Heart left ventricle (tissue), 16 donors: ENCODE measurements at places on chromosomes 7 and 10.

- DNase-seq = no peak
Observed at GRCh38 chr7:20190560-20191390, 26.4 kb downstream of the MACC1 start.

DNA sequence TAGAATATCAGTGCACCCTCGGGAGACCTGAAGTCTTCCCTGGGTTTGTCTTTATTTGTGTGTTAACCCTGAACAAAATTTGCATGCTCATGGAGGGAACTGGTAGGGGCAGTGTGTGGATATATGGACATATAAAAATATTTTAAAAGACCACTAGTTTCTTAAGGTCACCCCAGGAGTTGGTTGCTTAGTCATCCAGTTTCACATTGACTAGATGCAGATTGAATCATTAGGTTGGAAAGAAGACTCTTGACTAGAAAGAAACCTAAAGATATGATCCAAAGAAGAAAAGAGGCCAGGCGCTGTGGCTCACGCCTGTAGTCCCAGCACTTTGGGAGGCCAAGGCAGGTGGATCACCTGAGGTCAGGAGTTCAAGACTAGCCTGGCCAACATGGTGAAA lies 137.1 kb downstream of the KAT6B start:
- DNase-seq = no peak

GRCh38 chr10:59362144-59362958 lies at the start of gene FAM13C:
Gene FAM13C, minus strand, starts transcription at chr10:59362549. Its CDS starts 89 bp downstream, at chr10:59362460.
- peak; percentile 83 for DNase-seq

DNA sequence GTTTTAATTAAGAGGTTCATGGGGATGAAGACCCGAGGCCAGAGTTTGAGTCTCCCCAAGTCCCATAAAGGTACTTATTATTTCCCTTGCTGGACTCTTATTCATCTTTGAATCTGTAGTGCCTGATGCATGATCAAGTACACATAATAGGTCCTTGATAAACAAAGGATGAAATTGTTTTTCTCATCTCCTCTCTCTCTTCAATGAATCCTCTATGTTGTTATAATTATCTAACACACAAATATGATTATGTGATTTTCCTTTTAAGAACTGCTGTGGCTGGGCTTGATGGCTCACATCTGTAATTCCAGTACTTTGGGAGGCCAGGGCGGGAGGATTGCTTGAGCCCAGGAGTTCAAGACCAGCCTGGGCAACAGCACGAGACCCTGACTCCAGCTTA lies 117.7 kb downstream of the BAMBI start:
- DNase-seq = no peak

DNA sequence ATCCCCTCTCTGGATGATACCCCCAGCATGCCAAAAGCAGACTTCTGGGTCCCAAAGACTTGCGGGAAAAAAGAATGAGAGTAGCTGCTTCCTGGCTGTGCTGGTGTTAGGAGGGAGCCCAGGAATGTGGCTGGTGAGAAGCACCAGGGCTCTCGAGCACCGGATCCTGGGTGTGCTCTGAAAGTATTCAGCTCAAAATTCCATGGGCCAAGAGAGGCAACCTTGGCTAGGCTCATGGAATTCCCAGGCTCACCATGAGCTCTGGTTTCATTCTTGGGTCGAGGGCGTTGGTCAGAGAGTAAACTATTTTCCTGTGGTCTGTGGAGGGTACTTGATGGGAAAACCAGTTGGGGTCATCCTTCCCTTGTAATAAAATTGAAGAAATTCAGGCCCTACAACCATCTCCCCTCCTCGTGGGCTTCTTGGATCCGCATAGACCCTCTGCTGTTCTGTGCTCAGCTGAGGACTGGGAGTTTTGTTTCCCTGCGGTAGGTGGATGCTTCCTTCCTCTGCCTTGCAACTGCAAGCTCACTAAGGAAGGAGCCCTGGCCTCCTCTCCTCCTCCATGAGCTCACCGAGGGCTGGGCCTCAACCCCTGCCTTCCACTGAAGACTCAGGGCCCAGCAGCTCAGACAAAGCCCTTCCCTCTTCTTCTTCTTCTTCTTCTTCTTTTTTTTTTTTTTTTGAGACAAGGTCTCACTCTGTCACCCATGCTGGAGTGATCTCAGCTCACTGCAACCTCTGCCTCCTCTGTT lies 34.5 kb upstream of the AQP1 start:
- no peak for DNase-seq

GRCh38 chr10:17851611-17852010 lies 42.5 kb downstream of the MRC1 start:
- peak; percentile 48 for DNase-seq

GRCh38 chr7:28697913-28698563 lies 260.1 kb downstream of the TRIL start:
- no peak for DNase-seq

- DNase-seq = no peak
Observed at GRCh38 chr7:155009570-155010157, 6.7 kb upstream of the PAXIP1 start.

- no peak for DNase-seq
Observed at GRCh38 chr10:128056303-128057050, 69.7 kb downstream of the MKI67 start.

- DNase-seq = no peak
Observed at GRCh38 chr7:127896659-127897058, 134.6 kb downstream of the LRRC4 start.

DNA sequence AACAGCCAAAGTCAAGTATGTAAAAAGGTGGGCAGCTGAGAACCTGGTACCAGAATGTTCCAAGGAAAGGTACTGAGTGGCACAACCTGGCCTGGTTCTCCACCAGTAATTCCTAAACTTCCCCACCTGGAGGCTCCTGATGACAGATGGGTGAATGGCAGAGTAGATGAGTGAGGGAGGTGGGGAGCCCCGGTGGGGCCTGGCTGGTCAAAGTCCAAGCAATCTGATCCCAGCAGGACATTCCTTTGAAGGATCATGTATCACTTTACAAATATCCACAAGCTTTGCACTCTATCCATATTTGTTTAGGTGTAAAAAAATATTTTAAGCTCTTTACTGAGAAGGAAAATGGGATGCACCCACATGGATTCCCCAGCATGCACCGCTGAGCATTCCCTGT lies 250.2 kb downstream of the DPP6 start:
- no peak for DNase-seq

DNA sequence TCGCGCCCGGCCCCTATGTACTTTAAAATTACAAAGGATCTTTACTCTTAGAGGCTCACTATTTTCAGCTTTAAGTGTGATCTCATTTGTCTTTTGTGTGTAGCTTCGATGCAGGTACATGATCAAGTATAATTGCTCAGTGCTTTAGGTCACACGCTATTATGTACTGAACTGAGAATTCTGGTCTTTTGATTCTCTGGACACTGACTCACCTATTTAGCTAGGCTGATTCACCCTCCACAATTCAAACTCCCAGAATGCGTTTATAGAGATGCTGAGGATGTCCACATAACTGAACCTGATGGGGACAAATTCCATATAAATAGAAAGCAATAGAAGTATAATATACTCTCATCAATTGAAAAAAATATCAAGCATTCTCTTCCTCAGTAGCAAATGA lies 57.8 kb downstream of the PRKCQ start:
- DNase-seq = no peak

- no peak for DNase-seq
Observed at GRCh38 chr10:7185367-7185690, 225.5 kb downstream of the SFMBT2 start.

GRCh38 chr7:31919678-31920369 lies 150.4 kb downstream of the PDE1C start:
- DNase-seq = no peak

DNA sequence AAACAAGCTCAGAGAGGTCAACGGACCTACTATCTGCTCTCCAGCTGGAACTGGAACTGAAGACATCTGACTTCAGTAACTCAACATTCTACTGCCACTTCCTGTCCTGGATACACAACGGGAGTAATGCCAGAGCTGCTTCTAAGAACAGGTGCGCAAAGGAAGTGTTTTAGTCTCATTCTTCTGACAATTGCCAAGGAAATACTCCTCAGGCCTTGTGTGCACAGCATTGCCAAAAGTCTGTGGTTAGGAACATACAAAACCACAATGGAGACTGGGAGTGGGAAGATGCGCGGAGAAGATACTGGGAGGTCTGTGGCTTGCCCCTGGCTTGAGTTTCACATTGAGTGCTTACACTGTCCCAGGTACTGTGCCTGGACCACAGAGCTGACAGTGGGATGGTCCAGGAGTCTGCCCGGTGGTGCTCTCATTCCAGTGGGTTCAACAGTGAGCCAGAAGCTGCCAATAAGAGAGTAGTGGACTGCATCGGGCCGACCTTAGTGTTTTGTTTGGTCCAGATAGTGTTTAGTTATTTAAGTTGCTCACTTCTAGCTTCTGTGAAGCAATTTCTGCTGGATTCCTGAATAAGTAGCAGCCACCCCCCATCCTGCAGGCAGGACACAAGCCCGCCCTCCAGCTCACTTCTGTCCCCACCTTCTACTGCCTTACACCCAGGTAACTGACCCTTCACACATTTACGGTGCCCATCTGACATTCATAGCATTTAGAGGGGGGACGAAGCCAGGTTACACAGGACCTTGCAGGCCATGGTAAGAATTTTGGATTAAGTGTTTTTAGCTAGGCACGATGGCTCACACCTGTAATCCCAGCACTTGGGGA lies 10.3 kb downstream of the TBL2 start:
- no peak for DNase-seq

- DNase-seq = no peak
Observed at GRCh38 chr10:76150139-76150875, 718.9 kb downstream of the LRMDA start.

DNA sequence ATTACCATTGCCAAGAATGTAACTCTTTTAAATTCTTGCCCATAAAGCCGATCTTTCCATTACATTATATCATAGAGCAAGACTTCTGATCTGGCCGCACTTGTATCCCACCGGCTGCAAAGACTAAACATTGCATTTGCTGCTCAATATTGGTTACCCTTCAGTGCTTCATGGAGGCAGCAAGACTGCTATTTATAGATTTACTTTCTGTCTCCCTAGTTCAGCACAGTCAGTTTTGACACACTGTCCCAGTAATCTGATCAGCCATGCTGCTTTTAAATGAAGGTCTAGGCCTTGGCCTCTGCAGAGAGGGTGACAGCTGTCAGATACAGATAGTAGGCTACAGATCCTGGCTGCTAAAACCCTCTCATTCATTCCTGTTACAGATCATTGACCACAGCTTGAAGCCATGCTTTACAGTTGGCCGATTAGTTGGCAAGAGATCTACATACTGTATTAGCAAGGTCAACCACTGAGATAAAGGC lies 562.6 kb upstream of the GALNT17 start:
- DNase-seq = no peak

DNA sequence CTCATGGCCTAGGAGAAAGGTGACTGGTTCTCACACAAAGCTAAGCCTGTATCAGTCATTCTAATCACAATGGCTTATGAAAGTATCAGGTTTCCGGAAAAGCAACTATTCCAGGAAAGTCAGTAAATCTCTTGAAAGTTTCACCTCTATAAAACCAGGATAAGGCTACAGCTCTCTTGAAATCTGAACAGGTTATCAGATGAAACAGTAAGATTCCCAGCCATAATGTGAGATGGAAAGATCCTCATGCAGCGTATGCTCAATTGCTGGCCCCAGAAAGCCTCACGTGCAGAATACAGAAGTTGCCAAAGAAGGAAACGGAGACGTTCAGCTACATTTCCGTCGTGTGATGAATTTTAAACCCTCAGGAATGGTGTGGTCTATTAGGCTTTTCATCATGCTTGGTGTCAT lies 90.0 kb downstream of the PFKFB3 start:
- no peak for DNase-seq

GRCh38 chr10:15813415-15813814 lies 46.9 kb downstream of the MINDY3 start:
- DNase-seq = no peak

- no peak for DNase-seq
Observed at GRCh38 chr10:3538291-3538655, 246.7 kb downstream of the KLF6 start.

DNA sequence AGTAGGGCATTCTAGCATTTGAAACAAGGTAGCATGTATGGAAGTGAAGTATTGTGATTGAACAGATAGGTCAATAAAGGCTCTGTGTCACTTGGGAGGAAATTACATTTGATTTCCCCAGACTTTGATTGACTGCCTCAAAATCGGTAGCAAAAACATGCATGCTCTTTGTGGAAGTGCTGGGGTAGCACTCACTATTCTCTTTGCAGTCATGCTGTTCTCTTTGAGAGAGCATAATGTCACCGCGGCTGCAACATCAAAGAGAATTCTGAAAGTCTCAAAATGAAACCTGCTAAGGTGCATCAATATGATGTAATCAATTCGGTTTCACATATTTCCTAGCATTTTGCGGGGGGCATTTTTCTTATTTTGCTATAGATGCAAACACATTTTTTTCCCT lies 64.2 kb downstream of the ARMC3 start:
- DNase-seq = no peak

DNA sequence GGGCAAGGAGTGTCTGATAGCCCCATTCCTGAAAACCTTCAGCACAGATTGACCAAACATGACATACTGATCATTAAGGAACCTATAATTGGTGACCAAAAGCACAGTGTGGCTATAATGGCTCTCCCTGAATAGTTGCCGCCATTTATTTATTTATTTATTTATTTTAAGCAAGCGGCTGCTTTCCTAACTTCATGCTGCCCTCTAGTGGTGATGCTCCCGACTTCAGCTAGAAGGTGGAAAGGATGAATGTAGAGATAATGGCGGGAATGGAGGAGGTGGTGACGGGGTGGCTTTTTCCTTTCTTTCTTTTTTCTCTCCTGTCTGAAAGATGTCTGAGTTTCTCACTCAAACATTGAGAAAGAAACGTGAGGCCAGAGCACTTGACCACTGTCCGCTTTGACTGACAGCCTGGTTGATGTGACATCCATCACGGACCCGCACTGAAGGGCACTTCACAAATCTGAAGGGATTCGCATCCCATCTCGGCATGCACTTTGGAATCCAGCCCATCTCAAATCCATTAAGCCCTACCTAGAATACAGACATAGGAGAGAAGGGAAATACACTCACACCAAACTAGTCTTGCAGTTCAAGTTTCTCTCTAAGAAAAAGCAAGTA lies 1090.1 kb downstream of the KCNMA1 start:
- peak; percentile 83 for DNase-seq

DNA sequence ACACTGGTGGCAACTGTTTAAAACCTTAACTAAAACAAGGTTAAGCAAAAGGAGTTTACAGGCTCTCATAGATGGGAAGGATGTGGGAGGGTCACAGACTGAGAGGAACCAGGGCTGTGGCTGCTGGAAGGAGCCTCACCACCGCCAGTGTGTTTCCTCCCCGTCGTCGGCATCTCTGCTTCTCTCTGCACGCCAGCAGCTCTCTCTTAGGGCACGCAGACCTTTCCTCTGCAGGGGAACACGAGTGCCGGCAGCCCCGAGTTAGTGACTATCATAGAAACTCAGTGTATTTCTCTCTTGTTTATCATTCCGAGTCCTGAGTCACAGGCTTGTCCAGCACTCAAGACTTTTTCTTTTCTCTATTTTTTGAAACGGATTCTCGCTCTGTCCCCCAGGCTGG lies 8.1 kb upstream of the SH2D4B start:
- DNase-seq = peak; percentile 57

DNA sequence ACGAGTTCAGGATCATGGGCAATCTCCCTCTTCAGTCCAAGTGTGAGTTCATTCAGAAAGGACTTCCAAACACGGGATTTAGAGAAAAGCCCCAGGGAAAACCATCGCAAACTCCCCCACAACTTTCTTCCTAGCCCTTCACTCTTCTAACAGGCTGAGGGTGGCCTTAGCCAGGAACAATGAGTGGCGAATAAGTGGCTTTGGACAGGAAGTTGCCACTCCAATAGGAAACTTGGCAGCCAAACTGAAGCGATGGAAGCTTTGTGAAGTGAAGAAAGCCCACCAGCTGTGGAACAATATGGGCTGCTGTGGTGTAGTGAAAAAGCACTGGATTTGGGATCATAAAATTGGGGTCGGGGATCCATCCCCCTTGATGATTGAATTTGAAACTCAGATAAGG lies 193.2 kb downstream of the TEX36 start:
- DNase-seq = no peak

GRCh38 chr7:122884186-122884585 lies 2.1 kb downstream of the CADPS2 start:
- no peak for DNase-seq
